DMS 273 treated with DMSO at 0.1 percent for 48 hours (cell line): ENCODE measurements at places on chromosomes 13 and 19.

GRCh38 chr19:2324220-2324948 lies 4.0 kb downstream of the LSM7 start:
- DNase-seq, result no peak

DNA sequence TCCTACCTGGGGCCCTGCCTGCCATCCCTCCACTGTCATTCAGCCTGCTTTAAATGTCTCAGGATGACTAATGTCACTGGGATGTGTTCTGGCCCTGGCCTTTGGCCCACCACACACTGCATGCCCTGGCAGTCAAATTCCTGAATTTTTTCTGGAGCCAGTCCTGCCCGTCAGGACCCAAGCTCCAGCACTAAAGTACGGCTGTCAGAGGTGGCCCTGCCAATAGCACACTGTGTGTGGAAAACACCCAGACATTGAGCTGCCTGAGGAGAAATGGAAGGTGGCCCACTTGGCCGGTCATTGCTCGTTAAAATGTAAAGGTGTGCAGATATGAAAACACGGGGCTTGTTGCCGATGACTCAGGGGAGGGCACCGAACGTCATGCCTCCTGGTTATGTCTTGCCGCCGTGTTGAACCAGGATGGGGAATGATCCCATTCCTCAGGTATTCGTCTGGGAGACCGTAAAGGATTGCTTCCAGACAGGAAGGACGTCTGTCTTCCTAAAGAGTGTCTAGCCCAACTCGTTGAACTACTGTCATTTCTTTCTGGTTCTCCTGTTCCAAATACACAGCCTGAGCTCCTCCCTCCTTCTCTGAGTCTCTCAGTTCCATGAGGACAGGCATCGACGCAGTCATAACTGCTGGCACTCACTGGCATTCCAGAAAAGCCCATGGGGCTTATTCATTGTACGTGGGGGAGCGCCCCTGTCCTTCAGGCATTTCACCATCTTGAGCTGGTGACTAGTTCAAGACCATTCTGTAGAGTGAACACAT lies 40.6 kb downstream of the COL4A2 start:
- DNase-seq, result no peak

DNA sequence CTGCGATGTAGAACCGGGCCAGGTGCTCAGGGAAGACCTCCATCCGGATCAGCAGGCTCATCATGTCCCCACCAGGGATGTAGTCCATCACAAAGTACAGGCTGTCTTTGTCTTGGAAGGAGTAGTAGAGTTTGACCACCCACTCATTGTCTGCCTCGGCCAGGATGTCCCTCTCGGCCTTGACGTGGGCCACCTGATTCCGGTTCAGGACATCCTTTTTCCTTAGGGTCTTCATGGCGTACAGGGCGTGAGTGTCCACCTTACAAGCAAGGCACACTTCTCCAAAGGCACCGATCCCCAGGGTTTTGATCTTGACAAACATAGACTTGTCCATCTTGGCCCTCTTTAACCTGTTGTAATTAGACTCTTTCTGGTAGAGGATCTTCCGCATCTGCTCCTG lies 78.0 kb downstream of the LATS2 start:
- DNase-seq, result no peak

- no peak for DNase-seq
These were observed 4.8 kb downstream of the IER2 start for GRCh38 chr19:13154911-13155471.

DNA sequence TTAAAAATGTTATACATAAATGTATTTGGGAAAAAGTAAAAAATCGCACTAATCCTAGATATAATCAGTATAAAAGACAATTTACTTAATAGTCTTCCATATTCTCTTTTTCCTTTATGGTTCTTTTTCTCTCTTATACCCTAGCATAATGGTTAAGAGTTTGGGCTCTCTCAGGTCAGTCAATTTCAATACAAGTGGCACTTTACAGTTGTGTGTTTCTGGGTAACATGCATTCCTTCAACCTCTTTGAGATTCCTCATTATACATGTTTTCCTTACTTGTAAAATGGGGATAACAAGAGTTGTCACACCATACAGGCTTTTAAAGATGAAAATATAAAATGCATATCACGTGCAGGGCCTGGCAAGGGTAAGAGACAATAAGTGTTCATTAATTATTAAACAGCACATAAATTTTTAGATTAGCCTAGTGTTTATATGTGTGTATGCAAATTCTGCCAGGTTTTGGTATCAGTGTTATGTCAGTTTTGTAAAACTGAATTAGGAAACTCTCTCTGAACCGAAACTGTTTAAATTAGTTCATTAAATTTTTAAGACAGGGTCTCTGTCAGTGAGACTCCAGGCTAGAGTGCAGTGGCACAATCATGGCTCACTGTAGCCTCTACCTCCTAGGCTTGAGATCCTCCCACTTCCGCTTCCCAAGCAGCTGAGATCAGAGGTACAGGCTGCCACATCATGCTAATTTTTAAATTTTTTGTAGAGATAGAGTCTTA lies 49.8 kb downstream of the ELF1 start:
- no peak for DNase-seq

GRCh38 chr19:35334144-35334753 lies 5.3 kb downstream of the CD22 start:
- no peak for DNase-seq

DNA sequence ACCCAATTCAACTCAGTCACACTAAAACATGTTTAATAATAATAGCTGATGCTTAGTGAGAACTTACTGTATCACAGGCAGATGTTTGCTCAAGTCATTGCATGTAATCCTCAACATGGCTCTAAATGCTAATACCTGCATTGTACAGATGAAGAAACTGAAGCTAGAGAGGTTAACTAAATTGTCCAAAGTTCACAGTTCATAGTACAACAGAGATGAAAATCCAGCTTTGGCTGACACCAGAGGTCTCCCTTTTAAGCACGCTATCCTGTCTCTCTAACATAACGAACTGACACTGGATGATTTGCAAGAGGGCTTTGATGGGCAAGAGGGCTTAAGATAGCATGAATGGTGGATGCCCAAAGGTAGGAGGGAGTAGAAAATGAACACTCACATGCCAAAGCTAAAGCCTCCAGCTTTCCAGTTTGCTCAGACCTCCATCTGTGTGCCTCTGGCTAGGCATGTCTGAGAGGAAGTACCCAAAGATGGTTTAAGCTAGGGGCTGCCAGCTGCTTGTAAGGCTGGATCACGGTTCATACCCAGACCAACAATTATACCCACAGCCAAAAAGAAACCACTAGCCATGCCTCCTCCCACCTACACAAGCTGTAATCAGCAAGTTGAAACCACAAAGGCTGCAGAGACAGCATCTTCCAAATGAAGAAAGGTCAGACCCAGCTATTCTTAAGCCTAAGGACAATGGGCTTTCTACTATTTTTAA lies 196.9 kb upstream of the UBL3 start:
- DNase-seq, result no peak

DNA sequence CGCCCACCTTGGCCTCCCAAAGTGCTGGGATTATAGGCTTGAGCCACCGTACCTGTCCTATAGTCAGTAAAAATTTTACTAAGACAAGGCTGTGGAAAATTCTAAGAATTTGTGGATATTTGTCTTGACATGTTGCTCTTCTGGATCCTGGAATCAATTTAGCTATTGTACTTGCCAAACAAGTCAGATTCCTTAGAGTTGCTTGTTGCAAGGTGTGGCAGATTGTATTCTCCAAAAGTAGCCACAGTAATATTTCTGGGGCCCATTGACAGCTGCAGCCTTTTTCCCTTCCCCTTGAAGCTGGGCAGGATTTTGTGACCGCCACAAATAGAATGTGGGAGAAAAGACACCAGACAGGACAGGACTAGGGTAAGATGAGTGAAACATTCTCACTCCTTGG lies 98.8 kb upstream of the TMTC4 start:
- DNase-seq, result no peak

- DNase-seq, result no peak
These were observed 43.3 kb downstream of the CCNE1 start for GRCh38 chr19:29855087-29855486.

- DNase-seq, result no peak
These were observed 90.9 kb upstream of the TRPC4 start for GRCh38 chr13:37960427-37960826.

DNA sequence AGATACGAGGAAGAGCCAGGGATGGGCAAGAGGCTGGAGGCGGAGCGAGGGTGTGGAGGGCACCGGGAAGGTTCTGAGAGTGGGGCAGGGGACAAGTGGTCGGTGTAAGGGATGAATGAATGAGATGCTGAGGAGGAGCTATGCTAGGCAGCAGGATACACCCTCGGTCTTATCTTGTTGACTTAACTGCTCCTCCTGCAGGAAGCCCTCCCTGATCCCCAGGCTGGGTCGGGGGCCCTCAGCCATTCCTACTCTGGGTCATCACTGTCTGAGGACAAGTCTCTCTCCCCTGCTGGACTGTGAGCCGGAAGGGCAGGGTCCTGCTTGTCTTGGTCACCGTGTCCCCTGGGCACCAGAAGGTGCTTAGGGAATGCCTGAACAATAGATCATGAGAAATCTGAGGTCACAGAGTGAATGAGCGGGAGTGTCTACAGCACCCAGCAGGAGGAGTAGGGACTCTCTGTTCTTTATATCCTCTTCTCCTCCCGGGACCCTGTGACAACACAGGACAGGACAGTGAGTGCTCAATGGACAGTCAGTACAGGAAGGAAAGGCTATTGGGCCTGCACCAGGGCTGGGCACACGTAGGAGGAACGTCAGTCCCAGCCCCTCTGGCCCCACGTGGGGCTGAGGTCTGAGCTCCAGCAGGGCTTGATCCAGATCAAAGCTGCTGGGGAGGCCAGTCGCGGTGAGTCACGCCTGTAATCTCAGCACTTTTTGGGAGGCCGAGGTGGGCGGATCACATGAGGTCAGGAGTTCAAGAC lies 6.5 kb downstream of the NKPD1 start:
- DNase-seq, result no peak

DNA sequence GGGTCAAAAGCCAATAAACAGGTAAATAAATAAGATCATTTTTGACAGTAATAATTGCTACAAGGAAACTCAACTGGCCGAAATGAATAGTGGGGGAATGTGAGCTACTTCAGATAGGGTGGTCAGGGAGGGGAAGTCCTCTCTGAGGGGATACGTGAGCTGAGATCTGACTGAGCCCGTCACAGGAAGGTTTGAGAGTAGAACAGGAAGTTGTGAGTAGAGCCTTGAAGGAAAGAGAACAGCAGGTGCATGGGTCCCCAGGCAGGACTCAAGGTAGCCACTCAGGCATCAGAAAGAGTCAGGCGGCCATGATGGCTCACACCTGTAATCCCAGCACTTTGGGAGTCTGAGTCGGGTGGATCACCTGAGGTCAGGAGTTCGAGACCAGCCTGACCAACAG lies 6.3 kb downstream of the IRGQ start:
- DNase-seq, result no peak

GRCh38 chr13:107043021-107043956 lies 475.4 kb upstream of the ARGLU1 start:
- no peak for DNase-seq

DNA sequence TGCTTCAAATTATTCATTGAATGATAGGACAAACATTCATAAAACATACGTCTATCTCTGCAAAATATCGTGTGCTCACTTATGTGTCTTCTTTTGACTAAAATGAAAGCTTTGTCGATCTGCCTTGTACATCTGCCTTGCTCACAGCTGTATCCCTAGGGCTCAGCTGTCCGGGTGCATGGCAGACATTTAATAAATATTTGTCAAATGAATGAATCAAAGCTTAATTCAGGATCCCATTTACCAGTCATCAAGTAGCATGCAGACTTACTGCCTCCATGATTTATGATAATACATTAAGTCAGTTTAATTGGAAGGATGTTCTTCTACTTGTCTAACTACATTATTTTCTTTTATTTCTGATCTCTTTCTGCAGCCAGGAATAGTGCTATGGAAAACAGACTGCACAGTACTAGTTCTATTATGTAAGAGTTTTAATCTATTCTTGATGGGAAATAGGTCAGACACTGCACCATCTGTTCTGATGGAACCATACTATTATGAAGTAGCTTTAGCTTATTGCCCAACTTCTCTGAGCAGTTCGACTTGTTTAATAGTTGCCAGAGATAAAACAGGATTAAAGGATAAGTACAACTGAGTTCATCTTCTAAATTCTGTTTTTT lies 13.2 kb downstream of the SLC46A3 start:
- peak; percentile 7 for DNase-seq

DNA sequence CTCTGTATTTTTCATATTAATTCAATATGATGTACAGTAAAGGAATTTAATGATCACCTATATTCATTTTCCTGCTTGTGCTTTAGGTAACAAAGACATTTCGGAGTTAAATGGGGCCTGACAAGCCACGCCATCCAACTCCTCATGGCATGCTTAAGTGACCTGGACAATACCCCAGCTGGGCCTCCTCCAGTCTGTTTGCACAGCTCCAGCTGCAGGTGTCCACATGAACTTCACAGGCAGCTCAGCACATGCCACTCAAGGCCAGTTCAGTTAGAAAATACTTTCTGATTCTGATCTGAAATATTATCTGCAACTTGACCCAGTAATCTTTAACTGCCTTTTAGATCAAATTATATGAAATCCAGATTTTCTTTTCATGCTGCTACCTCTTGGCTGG lies 89.6 kb upstream of the SLC15A1 start:
- DNase-seq, result no peak

- DNase-seq, result no peak
These were observed 3.8 kb upstream of the FGF14 start for GRCh38 chr13:102405499-102406100.

GRCh38 chr13:21426238-21426637 lies 32.9 kb downstream of the ZDHHC20 start:
- DNase-seq, result no peak

DNA sequence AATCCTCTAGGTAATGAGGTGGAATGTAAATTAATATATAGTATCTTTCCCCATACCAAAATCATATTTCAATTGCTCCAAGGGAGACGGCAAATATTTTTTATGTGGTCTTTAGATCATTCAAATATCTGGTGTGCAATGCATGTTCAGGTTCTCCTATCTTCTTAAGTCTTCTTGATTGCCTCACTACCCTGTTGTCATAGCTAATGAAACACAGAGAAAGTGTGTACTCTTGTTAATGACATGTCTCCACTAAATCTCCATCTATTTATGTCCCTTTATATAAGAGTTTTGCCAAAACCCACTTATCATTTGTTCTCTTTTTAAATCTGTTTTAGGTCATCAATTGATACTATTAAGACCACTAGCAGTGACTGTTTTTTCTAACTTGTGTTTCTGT lies 6.6 kb downstream of the STARD13 start:
- DNase-seq, result no peak

- DNase-seq, result no peak
These were observed 6.2 kb downstream of the MIER2 start for GRCh38 chr19:338421-338820.

DNA sequence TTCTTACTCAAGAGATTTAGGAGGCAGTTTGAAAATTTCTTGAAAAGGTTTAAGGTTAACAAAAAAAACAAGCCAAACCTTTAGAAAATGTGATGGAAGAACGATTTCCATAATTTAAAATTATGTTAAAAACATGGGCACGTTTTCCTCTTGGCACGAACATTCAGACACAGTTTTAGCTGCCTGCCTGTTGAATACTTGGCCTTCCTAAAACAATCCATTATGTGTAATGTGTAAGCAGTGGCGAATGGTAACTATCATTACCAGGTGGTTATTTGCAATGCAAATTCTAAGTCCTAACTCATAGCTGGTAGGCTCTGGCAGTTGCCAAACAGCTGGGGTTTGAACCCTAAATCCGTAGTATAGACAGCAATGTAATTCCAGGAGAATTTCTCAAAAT lies 1425.7 kb upstream of the SLC10A2 start:
- DNase-seq, result no peak

GRCh38 chr13:76889254-76889653 lies 3.0 kb upstream of the KCTD12 start:
- DNase-seq, result no peak

GRCh38 chr13:73522937-73523336 lies 464.1 kb downstream of the KLF5 start:
- DNase-seq, result no peak
